ENCODE measurements at places on chromosomes 2 and 18. TPM values are rescaled to one million over a fixed set of nuclear protein-coding genes. Genes with fewer than 3 reads are reported as not detected.

The G6PC2 gene
- not detected for total RNA-seq

The SOX11 gene
- not detected for total RNA-seq

The CYP26B1 gene
- total RNA-seq: 1.5 TPM

The MYO5B gene
- 63.3 TPM for total RNA-seq

The SULT1C2 gene
- not detected for total RNA-seq

The REG3G gene
- total RNA-seq: not detected

The EPG5 gene
- total RNA-seq: 23.0 TPM

The SCN7A gene
- total RNA-seq: 5.4 TPM

The SLC38A11 gene
- total RNA-seq: not detected

The RNF125 gene
- total RNA-seq: 0.87 TPM

The MOGAT1 gene
- not detected for total RNA-seq

The ARHGEF4 gene
- 68.9 TPM for total RNA-seq
